Spleen (tissue), 13 donors: ENCODE measurements at places on chromosomes 1 and 21. TPM values are rescaled to one million over a fixed set of nuclear protein-coding genes. Genes with fewer than 3 reads are reported as not detected.

Gene SELL
- 300 TPM for total RNA-seq

Gene BSND
- total RNA-seq = not detected

Gene CRYZ
- total RNA-seq = 20.8 TPM

DNA sequence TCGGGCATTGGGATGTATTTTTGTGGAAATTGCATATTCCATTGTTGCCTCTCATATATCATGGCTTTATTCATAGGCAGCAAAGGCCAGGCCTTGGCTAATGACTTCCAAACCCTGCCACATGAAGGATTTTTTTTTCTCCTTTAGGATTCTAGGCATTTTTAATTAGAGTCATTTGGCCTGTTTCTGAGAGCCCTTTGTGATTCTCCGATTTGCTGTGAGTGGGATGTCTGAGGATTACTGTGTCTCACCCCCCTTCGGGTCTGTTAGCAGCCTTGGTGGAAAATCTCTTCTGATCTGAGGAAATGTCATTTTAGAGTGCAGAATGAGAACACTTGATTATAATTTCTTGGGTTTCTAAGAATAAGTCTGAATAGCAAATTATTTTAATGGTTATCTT lies 253.5 kb downstream of the NTNG1 start:
- H3K4me3 ChIP-seq = no peak overlapping the region
- no peaks in the 10 kb centered on the region for H3K27me3 ChIP-seq
- DNase-seq = no peak
- no peaks in the 10 kb centered on the region for H3K36me3 ChIP-seq
- no peaks in the 10 kb centered on the region for H3K4me1 ChIP-seq

GRCh38 chr21:16205527-16205926 lies 475.7 kb downstream of the USP25 start:
- no peak overlapping the region for H3K4me3 ChIP-seq
- no peaks in the 10 kb centered on the region for H3K27me3 ChIP-seq

GRCh38 chr21:30434033-30434631 lies 4.1 kb downstream of the KRTAP13-4 start:
- H3K4me1 ChIP-seq = no peaks in the 10 kb centered on the region
- H3K27ac ChIP-seq = no peak overlapping the region
- H3K36me3 ChIP-seq = no peaks in the 10 kb centered on the region
- no peak for DNase-seq
- H3K4me3 ChIP-seq = no peak overlapping the region

DNA sequence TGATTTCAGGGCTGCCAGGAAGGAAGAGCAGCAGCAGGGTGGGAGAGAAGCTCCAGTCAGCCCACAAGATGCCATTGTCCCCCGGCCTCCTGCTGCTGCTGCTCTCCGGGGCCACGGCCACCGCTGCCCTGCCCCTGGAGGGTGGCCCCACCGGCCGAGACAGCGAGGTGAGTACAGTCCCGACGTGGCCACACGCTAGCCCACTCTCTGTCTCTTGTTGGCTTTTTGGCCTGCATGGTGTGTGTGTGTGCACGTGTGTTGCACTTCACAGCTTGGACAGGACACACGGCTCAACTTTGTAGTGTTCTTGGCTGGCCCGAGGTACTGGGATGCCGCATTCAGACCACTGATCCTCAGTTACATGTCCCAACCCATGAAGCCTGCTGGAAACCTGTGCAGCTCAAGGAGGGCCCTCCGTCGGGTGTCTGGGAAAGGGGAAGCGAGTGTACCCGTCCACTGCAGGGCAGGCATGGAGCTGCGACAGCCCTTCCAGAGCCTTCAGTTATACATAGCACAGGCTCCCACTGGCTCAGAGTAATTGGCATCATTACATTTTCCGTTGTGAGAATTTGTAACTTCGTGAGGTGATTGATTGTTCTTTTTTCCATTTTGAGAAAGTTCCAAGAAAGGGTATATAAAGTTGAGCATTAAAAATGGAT lies 454 bp downstream of the CORT start:
- H3K27ac ChIP-seq = no peak overlapping the region
- no peak overlapping the region for H3K4me3 ChIP-seq
- H3K27me3 ChIP-seq = no peaks in the 10 kb centered on the region
- DNase-seq = no peak

DNA sequence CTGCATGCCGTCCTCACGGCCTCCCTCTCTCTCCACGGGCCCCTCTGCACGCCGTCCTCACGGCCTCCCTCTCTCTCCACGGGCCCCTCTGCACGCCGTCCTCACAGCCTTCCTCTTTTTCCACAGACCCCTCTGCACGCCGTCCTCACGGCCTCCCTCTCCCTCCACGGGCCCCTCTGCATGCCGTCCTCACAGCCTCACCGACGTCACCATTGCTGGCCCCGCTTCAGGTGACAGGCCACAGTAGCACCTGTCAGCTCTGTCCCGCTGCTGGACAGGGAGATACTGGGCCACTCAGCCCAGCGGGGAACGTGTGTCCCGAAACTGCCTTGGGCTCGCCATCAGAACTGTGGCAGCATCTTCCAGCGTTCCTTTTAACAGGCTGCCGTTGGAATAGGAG lies 82.8 kb upstream of the COL6A1 start:
- no peaks in the 10 kb centered on the region for H3K4me1 ChIP-seq
- H3K27ac ChIP-seq = no peak overlapping the region
- no peak overlapping the region for H3K4me3 ChIP-seq
- DNase-seq = peak; percentile 48
- H3K36me3 ChIP-seq = no peaks in the 10 kb centered on the region

GRCh38 chr21:38229260-38229877 lies 27.4 kb upstream of the KCNJ15 start:
- H3K27me3 ChIP-seq = no peaks in the 10 kb centered on the region
- no peaks in the 10 kb centered on the region for H3K36me3 ChIP-seq
- no peaks in the 10 kb centered on the region for H3K4me1 ChIP-seq
- DNase-seq = peak; percentile 74
- no peak overlapping the region for H3K4me3 ChIP-seq
